ENCODE measurements at places on chromosomes 12 and 14.

DNA sequence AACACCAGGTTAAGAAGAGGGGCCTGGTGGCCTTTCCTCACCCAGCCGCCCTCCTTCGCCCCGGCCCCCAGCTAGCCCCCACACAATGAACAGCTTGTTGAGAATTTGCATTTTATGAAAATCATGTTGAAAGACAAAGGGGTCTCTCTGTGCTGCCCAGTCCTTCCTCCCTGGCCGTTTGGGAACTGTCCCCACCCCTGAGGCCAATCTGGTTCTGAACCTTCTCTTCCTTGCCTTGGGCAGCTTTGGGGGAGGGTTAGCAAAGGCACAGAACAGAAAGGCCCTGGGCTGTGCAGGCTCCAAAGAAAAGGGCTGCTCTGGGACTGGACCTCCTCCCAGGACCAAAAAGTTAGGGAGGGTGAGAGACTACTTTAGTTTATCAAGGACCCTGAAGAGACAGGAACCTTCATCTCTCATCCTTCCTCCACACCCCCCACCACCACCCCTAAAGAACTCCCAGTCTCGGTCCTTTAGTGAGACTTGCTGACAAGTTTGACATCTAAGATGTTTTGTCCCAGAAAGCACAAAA lies 1.3 kb downstream of the TAMALIN start:
- no peak for DNase-seq

DNA sequence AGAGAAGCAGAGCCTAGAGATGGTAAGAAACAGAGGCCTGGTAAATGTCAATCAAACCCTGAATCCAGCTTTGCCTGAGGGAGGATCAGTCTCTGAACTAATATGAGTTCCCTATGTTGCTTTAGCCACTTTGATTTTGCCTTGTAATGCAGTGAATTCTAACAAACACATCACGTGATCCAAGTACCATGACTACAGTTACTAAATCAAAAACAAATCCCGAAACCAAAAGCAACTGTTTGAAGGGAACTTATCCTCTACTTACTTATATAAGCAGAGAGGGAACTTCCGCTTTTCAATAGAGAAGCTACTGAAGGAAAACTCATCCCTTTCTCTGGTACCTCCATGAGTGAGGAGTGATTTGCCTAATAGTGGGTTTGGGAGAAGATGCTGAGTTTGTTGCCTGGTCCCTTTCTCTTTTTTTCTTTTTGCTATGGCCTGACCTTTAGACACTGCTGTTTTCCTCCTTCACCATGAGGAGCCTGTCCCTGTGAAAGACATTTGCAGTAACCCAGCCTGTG lies 7.7 kb upstream of the PPTC7 start:
- DNase-seq, result peak; percentile 26

GRCh38 chr14:26190646-26191045 lies 407.2 kb downstream of the NOVA1 start:
- DNase-seq, result no peak

DNA sequence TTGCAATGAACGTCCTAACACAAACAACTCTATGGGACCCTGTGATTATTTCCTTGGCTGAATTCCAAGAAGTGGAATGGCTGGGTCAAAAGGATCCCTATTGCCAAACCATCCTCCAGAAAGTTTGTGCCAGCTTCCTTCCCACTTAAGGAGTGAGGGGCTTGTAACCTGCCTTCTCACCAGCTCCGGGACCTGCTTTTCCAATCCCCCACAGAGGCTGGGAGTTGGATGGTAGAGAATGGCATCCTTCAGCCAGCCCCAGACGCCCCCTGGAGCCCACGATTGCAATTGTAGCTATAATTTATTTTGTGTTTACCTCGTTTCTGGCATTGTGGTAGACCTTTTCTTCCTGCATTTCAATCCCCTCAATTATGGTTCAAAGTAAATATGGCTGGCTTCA lies 9.7 kb upstream of the ZDHHC22 start:
- peak; percentile 39 for DNase-seq

DNA sequence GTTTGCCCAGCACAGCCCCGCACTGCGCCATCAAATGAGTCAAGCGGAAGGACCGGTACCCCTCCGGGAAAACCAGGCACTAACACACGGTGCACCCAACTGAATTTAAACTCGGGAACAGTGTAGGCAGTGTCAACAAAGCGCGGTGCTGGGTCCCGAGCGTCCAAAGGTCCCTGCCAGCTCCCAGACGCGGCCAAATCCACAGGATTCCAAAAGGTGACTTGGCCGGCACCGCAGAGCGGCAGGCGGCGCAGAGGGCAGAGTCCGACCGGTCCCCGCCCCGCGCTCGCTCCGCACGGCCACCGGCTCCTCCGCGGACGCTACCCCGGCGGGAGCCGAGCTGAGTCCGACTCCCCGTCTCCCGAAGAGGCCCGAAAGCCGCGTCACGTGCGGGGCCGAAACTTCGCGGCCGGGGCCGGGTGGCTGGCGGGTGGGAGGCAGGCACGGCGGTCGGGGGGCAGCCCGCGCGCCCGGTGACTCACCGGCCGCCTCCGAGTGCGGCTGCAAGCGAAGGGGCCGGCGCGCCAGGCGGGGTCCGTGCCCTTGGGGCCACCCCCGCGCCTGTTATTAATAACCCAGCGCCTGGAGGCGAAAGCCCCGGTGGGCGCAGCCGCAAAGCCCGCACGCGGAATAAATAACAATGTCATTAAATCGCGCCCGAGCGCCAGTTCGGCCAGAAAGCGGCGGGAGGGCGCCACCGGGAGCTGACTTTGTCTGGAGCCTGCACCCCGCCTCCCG lies 863 bp downstream of the DENND5B start:
- DNase-seq, result peak; percentile 61

DNA sequence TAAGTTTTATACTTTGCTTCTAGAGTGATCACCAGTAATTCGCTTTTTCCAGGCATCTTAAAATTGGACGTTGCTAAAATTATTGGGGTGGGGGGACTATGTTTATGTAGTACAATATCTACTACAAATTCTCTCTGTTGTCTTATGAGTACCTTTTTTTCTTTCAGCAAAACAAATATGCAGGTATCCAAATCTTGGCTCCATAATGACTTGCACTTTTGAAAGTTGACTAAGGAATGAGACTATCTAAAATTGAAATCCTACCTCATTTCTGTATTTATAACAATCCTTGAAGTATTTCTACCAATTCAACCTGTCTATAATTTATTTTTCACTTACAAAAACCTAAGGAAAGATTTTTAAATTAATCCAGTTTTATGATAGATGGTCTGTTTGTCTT lies 2.4 kb downstream of the DYNC1H1 start:
- no peak for DNase-seq

DNA sequence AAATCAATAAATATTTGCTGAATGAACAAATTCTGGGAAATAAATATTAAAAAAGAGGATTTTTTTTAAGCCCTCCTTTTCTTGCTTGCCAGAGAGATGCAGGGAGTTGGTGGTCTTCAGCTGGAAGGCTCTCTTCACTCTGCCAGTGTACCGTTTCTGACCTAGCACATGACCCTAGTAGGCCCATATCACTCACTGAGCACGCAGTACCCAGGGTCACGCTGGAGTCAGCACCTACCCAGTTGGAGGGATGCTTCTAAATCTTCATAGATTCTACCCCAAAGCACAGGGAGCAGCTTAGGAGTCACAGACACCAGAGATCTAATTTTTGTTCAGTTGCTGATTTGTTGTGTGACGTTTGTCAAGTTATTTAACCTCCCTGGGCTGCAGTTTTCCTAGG lies 195.4 kb upstream of the TBX3 start:
- DNase-seq, result no peak

DNA sequence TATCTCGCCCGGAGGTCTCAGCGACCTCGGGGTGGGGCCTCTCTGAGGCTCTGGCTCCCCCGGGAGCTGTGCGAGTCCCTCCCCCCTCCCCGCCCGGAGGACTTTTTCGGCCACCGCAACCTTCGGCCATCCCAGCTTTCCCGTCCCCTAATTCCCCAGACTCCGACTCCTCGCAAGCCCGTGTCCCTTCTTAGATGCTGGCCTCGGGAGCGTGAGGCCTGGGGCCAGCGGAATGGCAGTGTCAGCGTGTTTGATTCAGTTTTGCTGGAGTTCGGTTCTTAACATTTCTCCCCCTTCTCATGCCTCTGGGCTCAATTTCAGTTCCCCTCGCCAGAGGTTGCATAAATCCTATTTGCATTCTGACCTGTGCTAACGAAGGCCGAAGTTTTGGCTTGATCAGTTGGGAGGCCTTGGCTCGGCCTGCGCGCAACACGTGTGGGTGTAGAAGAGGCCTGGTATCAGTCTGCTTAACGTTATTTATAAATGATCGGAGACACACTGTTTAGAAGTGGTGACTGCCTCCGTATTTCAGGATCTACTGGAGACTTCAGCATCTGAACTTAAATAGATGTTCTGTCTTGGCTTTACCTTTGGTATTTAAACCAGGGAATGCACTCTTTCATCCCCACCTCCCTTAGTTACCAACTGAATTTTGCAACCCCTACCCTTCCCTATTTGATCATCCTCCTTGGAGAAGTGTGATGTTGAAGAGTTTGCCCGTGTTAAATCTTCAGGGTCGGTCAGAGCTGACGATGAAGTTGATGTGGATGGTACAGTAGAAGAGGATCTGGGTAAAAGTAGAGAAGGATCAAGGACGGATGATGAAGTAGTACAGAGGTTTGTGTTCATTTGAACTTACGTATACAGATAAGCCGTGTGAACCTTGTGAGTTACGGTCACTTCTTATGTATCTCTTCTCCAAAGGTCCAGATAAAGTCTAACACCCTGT lies 851 bp downstream of the HSP90B1 start:
- peak; percentile 22 for DNase-seq

- no peak for DNase-seq
These were observed 4.6 kb upstream of the KLRC1 start for GRCh38 chr12:10457760-10458159.

- DNase-seq, result no peak
These were observed 8.8 kb downstream of the NID2 start for GRCh38 chr14:52060080-52060479.

DNA sequence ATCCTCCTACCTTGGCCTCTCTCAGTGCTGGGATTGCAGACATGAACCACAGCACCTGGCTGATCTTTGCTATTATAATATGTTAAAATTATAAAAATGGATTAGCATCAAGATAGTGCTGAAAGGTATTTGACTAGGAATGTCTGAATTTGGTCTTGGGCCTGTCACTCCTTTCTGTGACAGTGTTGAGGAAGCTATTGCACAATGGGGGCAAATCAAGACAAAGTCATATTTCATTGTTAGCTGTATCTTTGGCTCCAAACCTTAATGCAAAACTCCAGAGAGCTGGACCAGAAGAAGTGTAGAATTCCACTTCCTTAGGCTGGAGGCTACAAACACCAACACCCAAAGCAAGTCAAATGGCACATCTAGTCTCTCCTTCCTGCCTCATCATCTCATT lies 42.2 kb downstream of the ZCRB1 start:
- DNase-seq, result no peak

GRCh38 chr14:32341947-32342846 lies 13.1 kb downstream of the AKAP6 start:
- no peak for DNase-seq
